Fibroblast of skin of left biceps (primary cell): ENCODE measurements at places on chromosomes 13 and 19.
A peak's percentile ranks its signal among the peaks of the same experiment; 100 is the strongest.

DNA sequence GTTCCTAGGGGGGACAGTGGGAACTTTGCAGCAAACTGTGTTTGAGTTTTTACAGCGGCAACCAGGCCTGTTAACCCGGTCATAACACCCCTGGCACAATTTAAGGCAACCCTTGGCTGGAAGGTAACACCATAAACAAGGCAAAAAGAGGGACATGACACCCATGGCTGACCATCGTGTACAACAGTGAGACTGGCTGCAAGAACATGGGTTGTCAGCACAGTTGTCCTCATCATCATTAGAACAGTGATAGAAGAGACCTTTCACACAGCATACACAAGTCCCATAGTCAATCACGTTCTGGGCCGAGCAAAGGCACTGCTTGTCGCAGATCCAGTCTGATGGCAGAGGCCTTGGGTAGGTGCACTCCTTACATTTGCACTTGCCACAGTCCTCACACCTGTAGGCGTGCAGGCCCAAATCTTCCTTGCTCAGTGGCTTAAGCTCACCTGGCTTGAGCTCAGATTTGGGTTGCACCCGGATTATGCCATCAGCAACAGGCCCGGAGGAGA is 4.1 kb downstream of the SPRY2 start:
- DNase-seq = no peak

DNA sequence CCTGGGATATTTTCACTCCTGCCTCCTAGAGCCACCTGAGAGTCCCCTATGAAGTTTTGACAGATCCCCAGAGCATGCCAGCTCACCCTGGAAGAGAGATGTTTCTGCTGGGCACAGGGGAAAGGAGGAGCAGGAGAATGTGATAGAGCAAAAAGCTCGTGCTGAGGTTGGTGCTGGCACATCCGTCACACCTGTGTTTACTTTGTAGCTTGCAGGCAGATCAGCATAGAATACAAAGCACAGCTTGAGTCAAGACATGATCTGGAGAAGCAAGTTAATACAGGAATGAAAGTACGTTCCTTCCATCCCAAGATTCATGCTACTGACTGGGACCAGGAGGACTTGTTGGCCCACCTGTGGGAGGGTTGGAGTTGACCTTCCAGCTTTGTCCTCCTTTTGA is 46.1 kb downstream of the HSPH1 start:
- DNase-seq = no peak

GRCh38 chr19:49831592-49831991 is 13.5 kb downstream of the MED25 start:
- DNase-seq = no peak

DNA sequence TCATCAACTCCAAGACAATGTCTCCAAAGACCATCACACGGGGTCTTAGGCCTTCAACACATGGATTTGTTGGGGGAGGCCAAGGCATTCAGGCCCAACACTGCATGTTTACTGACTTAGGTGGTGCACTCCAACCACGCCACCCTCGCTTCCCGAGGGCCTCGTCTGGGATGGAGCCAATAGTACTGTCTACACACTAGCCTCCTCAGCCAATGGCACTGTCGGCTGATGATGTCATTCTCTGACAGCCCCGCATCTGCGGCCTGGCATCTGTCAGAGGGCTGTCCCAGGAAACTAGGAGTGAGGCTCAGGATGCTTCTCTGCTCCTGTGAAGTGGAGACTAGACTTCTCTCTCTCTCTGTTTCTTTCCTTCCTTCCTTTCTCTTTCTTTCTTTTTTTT is 96.6 kb downstream of the TEX26 start:
- no peak for DNase-seq

- DNase-seq = no peak
Observed at GRCh38 chr13:111215081-111216047, 100.3 kb downstream of the ARHGEF7 start.

DNA sequence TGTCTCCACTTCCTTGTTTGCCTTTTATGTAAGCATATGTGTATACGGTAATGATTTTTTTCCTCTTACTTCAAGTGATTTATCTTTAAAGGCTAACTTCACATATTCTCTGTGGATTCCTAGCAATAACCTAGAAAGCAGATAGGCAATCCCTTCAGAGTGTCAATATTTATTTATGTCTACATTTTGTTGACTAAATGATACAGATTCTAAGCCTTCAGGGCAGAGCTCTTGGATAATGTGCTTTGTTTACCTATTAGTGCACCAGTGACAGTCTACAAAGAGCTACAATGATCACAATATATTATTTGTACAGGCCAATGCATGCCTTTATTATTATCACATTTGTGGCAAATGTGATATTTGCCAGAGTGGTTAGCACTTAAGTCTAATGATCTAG is 406.2 kb downstream of the EFNB2 start:
- DNase-seq = no peak

DNA sequence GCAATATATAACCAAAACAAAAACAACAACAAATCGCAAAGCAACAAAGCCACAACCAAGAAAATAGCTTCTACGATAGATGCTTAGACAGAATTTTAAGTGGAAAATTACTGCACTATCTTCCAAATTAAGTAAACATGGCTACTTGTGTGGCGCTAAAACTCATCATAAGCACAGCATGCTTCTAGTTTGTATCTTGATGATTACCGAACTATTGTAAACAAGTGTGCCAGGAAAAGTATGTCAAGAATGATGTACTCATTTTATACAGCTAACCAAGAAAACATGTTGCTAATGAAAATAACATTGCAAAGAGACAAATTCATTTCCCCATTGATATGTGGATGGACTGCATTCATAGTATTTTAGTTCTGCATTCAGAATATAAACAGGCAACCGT is 271.9 kb upstream of the GPC6 start:
- DNase-seq = no peak

DNA sequence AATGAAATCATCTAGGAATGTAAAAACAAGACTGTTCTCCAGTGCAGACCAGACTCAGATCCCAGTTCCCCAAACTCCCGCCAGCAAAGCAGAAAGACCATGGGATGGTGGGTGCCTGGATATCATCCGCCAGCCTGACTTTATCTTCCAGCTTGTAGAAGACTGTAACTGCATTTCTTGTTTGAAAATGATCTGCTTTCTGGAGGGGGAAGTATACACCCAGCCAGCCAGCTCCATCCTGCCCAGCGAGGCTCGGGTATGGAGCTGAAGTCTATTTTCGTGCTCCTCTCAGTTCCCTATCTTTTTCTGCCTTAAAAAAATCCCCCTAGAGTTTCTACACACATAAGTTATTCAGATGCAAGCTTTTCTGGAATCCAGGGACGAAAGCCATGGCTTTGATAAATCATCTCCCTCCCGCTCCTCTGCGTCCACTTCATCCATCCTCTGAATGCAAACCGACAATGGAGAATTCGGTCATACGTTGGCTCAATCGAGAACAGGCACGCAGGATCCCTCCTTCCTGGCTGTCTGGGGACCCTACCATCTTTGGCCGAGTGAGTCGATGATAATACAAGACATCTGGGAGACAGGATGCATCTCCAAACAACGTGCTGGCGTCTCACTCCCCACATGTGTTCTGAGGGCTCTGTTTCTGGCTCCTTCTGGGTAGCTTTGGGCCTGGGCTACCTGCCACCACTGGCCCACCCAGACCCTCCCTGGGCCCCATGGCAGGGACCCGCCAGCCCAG is 31.2 kb downstream of the CEBPG start:
- DNase-seq = no peak

GRCh38 chr19:17289489-17289888 is 7.8 kb downstream of the ANKLE1 start:
- peak; percentile 54 for DNase-seq

DNA sequence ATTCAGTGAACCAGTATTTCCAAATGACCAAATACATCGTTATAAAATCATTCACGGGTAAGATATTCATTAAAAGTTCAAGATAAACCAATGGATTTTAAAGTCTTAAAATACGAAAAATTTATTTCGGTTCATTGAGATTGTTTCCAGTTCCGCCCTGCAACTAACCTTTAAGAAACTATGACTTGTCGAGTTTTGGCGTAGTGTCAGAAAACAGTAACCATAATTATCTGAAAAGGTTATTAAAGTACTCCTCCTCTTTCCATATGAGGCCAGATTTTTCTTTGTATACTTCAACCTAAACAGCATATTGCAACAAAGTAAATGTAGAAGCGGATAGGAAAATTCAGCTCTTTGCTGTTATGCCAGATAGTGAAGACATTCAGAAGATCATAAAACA is 26.1 kb downstream of the LPAR6 start:
- DNase-seq = no peak

GRCh38 chr19:5903056-5903623 is 450 bp downstream of the NDUFA11 start:
- no peak for DNase-seq

DNA sequence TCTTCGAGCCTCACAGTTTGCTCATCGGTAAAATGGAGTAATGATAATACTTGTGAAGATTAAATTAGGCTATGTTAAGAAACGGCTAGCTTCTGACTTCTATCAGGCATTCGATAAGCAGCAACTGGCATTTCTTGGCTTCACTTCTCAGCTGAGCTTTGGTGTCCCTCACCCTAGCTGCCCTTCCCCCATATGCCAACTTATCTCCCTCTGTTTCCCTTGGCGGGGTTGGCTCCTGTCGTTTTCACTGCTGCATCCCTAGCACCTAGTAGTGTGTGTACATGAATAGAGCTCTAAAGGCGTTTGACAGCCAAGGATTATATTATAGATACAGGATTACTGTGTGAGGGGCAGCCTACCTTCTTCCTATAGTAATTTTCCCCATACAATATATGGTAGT is 97.5 kb downstream of the TNFSF11 start:
- no peak for DNase-seq

GRCh38 chr19:1538978-1539377 is 15.1 kb downstream of the PLK5 start:
- DNase-seq = no peak

DNA sequence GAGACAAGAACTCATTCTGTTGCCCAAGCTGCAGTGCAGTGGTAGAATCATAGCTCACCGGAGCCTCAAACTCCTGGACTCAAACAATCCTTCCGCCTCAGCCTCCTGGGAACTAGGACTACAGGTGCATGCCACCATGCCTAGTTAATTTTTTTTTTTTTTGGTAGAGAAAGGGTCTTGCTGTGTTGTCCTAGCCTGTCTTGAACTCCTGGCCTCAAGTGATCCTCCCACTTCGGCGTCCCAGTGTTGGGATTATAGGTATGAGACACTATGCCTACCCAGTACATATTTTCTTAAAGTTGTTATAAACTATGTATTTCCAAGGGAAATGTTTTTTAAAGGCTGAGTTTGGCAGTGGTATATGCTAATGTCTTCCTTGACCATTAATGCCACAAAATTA is 412.6 kb downstream of the KLF12 start:
- DNase-seq = no peak
